ENCODE measurements at places on chromosomes 5 and 9. TPM values are rescaled to one million over a fixed set of nuclear protein-coding genes. Genes with fewer than 3 reads are reported as not detected.

The LHX2 gene
- total RNA-seq: not detected

- no peak overlapping the region for H3K4me3 ChIP-seq
- H3K27me3 ChIP-seq: no peaks in the 10 kb centered on the region
- H3K27ac ChIP-seq: no peak overlapping the region
- no peaks in the 10 kb centered on the region for H3K4me1 ChIP-seq
- DNase-seq: no peak
Observed at GRCh38 chr5:50300878-50301277, 140.2 kb downstream of the EMB start.

The PCDHGB2 gene
- total RNA-seq: 11.1 TPM

DNA sequence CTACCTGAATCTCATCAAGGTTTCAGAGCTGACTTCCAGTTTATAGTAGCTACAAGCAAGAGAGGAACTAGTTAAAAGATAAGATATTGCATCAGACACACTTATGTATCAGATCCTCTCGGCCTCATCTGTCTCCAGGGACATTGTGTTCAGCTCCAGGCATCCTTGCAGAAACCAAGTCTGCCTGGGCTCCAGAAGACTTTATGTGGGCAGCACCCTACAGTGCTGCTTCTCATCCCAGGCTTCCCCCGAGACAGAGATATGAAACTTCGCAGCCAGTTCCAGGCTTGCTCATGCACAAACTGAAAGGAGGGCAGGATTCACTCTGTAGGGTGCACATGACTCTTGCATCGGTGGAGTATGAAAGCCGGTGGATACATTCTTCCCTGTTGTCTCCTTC is 33.9 kb upstream of the FOXB2 start:
- no peaks in the 10 kb centered on the region for H3K36me3 ChIP-seq
- no peak overlapping the region for H3K27ac ChIP-seq
- H3K4me1 ChIP-seq: no peaks in the 10 kb centered on the region

DNA sequence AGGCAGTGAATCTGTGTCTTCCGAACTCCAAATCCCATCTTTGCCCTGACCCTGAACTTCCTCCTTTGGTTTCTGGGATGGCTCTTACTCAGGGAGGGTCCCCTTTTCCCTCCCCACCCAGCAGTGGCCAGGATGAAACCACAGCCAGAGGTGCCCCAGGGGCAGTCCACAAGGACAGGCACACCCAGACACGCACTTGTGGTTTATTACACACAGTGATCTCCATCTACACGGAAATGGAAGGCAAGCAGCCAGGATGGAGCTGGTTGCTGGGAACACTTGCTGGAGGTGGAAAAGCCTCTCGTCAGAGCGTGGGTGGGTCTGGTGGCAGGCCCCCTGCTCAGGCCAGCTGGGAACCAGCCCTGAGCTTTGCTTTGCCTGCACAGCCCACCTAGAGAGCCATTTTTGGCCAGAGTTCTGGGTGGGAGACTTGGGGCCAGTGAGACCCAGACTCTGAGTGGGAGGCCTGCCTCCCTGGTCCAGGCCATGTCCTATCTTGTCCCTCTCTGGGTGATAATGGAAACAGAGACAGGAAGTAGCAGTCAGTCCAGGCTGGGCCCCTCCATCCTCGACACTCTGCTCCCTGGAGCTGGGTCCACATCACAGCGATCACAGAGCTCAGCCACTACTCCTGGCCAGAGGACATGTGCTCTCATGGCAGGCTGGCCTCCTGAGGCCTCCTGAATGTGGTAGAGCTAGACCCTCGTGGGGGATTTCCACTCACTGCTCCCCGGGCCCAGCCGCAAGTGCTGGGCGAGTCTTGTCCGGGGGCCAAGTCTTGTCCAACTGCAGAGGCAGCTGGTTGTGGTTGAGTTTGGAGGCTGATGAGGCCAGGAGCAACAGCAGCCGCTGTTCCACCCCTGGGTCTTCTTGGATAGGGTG is 5.1 kb upstream of the PHYKPL start:
- H3K4me1 ChIP-seq: peaks cover 7% of the 10 kb centered on the region
- no peak overlapping the region for H3K27ac ChIP-seq
- H3K27me3 ChIP-seq: peaks cover 11% of the 10 kb centered on the region
- H3K4me3 ChIP-seq: no peak overlapping the region
- H3K36me3 ChIP-seq: peaks cover 7% of the 10 kb centered on the region
- no peak for DNase-seq

DNA sequence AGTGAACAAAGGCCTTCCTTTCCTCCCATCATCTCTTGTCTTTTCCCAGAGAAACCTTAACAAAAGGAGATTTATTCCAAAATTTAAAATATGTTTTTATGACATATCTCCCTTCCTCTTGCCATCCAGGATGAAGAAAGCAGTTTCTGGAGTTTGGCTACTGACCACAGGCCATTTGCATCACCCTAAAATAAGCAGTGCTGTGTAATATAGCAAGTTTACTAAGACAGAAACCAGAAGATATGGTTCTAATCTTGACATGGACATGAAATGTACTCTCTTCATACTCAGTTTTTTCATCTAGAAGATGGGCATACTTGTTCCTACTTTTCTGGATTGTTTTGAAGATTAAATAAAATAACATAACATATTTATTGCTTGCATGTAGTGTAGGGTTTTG is 50.2 kb upstream of the ZFAND5 start:
- no peaks in the 10 kb centered on the region for H3K27me3 ChIP-seq
- H3K27ac ChIP-seq: no peak overlapping the region

DNA sequence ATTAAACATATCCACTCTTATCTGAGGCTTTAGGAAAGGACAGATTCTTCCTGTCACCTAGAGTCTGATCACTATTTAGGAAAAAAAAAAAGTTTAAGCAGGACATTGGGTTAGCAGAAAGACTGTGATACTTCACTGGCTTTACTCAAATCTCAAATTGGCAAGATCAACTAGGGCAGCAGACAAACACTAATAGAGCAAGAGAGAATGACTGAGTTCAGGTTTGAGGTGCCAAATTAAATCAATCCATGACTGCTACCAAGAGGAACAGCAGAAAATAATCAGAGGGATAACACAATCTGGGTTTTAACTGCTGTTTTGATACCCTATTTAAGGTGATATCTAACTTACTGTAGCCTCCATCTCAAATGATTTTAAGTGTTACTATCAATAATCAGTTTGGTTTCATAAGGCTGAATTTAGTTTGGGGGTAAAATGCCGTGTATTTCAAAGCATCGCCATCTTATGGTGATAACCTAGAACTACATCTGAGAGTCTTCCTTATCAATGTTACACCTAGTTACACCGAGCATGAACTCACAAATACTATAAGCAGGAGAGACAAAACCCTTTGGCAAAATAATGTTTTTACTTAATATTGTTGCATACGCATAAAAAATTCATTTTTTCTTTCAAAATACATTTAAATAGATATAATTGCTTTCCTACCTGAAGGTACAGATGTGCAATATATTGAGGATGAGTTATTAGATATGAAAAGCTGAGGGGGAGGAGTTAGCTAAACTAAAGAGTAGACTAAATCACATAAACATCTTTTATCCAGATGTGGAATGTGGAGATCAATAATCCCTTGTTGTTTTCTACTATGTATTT is 286.4 kb upstream of the CDH12 start:
- H3K36me3 ChIP-seq: no peaks in the 10 kb centered on the region
- no peaks in the 10 kb centered on the region for H3K27me3 ChIP-seq
- no peak for DNase-seq
- H3K4me1 ChIP-seq: no peaks in the 10 kb centered on the region
- no peak overlapping the region for H3K27ac ChIP-seq
- H3K4me3 ChIP-seq: no peak overlapping the region
